ENCODE measurements at places on chromosomes 11 and 22.

DNA sequence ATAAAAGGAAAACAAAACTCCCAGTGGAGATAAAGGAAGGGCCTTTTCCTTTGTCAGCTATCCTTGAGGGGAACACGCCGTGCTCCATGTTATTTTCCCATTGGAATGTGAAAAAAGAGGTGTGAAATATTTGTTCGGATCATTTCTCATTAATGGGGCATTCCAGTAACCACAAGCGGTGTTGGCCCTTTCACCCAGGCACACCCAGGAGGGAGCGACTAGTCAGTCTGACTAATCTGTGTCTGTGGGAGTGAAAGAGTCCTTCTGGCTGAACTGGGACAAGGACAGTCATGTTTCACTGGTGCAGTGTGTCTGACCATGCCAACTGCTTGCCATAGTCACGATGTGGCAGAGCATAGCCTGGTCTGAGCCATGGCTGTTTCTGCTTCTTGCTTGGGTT is 13.0 kb upstream of the MYEOV start:
- DNase-seq, result no peak

DNA sequence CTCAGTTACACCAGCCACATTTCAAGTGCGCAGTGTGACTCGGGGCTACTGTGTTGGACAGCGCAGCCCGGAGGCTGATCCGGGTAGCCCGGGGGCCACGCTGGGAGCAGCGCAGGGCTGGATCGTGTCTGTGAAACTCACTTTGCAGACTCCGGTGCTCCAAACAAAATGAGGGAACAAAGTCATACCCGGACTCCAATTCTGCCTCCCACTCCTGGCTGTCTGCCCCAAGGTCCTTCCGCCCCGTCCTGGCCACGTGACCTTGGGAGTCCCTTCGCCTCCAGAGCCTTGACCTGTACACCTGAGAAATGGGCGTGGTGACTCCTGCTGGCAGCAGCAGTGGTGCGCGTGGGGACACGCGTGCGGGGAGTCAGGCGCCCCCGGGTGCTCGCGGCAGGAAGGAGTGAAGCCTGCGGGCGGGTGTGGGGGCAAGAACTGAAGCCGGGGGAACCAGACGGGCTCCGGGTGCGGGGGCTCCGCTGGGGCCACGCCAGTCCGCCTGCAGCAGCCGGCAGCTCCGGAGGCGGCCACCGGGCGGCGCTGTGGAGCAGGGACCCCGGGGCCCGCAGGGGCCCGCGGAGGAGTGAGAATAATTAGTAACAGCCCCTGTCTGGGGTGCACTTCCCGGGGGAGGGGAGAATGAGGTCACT is 42.4 kb downstream of the KCNJ4 start:
- peak; percentile 84 for DNase-seq

- no peak for DNase-seq
These were observed 3.9 kb downstream of the TUBA8 start for GRCh38 chr22:18114495-18114894.

DNA sequence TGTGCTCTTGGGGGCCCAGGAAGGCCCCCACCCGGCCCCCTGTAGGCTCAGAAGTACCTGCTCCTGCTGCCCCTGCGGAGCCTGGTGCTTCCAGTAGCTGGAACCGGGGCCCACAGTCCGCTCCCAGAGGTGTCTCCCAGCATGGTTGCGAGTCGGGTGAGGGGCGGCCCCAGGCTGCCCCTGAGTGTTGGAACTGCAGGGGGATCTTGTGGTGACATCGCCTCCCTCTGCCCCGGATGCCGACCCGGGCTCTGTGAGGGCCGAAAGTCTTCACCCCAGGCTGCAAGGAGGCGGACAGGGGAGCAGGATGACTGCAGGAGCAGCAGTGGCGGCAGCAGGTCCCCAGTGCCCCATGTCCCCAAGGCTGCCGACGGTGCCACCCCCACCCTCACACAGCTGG is 9.5 kb upstream of the PKP3 start:
- no peak for DNase-seq

- DNase-seq, result no peak
These were observed 25.9 kb downstream of the MRGPRG start for GRCh38 chr11:3192511-3193372.

- peak; percentile 79 for DNase-seq
These were observed 801 bp downstream of the SESN3 start for GRCh38 chr11:95229993-95230809.
